Caco-2 (cell line): ENCODE measurements at places on chromosomes 1 and 21.

DNA sequence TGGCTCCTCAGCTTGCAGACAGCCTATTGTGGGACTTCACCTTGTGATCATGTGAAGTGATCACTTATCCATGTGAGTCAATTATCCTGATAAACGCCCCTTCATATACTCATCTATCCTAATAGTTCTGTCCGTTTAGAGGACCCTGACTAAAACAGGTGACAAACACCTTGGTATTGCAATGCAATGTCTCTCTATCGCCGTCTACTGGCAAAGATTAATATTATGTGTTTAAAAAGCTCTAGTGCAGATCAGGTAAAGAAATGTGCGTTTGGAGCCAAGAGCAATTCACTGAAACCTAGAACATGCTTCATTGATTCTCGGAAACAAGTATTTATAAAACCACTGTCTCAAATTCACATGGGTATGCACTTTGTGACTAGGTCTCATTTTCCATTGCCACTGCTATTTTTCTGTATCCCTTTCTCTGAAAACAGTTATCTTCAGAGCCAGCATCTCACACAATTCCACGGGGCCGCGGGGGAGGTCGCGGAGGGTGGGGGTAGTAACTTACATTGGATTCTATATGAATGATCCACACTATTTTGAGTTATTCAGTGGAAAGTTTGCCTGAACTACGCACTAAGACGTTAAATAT lies 554.6 kb upstream of the NCAM2 start:
- no peak for DNase-seq

- no peak for DNase-seq
Measured at GRCh38 chr1:20640183-20640597, 6.9 kb downstream of the PINK1 start.

DNA sequence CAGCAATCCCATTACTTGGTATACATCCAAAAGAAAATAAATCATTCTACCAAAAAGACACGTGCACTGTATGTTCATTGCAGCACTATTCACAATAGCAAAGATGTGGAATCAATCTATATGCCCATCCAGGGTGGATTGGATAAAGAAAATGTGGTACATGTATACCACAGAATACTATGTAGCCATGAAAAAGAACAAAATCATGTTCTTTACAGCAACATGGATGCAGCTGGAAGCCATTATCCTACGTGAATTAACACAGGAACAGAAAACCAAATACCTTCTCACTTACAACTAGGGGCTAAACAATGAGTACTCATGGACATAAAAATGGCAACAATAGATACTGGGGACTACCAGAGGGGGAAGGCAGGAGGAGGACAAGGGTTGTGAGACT lies 147.3 kb downstream of the TIAM1 start:
- DNase-seq = no peak

DNA sequence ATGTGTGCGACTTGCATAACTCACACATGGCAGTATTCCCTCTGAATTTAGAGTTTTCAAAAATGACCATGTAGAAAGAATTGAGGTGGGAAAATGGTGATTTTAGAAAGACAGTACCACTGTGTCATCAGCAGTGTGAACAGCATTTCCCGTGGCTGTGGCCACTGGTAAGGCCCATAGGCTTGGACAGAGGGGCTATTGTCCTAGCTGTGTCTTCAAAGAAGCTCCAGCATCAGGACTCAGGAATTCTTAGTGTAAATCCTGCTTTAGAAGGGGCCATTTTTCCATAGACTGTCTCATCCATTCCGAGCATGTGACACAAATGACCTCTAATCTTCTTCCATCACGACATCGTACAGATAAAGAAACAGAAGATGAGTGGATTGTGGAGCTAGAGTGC lies 119.3 kb upstream of the BACE2 start:
- no peak for DNase-seq

GRCh38 chr1:207145401-207146058 lies 41.5 kb downstream of the C4BPA start:
- no peak for DNase-seq

DNA sequence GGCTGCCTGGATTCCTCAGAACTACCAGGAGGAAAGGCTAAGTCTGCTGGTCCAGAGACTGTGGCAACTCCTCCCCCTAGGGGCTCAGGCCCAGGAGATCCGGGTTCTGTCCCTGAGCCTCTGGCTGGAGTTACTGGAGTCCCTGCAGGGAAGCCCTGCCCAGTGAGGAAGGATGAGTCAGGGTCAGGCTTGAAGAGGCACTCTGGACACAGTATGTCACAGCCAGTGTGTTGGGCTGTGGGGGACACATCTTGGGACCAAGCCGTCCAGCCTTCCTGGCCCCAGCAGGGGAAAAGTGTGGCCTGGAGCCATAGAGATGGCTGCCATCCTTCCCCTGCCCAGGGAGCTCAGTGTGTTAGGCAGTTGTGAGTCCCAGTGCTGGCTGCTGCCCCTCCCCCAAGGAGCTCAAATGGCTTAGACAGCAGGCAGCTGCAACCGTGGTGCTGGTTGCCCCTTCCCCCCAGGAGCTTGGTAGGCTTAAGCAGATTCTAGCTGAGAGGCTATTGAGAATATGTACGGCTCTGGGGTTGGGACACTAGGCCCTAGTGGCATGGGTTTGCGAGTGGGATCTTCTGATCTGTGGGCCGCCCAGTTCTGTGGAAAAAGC lies 28.2 kb upstream of the RABGAP1L start:
- DNase-seq = no peak

GRCh38 chr1:84611796-84612195 lies 37.6 kb upstream of the CTBS start:
- DNase-seq = no peak

GRCh38 chr1:156706657-156707416 lies 1.5 kb upstream of the CRABP2 start:
- DNase-seq = peak; percentile 42

DNA sequence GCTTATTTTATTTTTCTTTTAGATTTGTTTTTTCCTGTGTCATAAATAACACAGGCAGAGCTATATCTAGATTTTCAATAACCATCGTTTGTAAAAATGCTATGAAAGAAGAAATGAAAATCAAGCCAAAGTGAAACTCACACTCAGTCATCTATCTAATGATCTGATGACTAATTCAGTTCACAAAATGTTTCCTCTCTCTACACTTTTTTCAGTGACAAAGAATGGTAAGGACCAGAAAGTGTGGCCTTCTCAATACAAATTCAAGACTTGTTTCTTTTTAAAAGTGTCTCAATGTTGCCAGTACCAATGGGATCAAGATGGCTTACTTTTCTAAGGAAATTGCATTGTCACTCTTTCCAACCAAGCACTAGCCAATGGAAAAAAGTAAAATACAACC lies 282.8 kb upstream of the PKN2 start:
- DNase-seq = no peak

GRCh38 chr1:3743826-3744225 lies 8.4 kb upstream of the CCDC27 start:
- no peak for DNase-seq

GRCh38 chr1:102661481-102661880 lies 446.8 kb downstream of the COL11A1 start:
- no peak for DNase-seq

GRCh38 chr1:119689511-119689910 lies 22.2 kb upstream of the PHGDH start:
- no peak for DNase-seq

DNA sequence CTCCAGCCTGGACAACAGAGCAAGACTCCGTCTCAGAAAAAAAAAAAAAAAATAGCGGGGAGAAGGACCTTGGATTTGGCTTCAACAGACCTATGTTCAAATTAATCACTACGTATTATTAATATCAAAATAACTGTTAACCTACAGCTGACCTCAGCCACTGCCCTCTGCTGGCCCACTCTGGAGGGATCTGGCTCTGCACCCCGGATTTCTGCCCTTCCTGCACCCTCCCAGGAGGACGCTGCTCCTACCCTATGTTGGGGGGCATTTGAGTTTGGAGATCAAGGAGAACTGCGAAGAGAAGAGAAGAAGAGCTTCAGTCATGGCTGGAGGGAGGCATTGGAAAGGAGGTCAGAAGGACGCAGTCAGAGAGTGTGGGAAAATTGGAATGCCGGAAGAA lies 96.7 kb downstream of the PSMG1 start:
- DNase-seq = no peak

DNA sequence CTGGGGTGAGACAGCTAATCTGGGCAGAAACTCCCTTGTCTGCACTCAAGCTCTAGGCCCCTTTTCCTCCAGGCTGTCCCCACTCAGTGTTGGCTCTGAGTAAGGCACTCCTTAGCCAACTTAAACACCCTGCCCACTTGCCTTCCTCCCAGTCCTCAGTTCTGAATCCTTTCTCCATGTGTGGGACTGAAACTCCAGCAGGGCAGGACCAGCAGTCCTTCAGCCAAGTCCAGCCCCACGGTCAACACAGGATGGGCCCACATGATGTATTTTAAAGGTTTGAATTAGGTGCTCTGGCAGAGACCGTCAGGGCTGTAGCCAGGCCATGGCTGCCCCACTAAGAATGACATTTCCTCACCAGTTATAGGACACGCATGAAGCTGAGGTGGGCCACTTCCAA lies 107.8 kb downstream of the EDEM3 start:
- no peak for DNase-seq

DNA sequence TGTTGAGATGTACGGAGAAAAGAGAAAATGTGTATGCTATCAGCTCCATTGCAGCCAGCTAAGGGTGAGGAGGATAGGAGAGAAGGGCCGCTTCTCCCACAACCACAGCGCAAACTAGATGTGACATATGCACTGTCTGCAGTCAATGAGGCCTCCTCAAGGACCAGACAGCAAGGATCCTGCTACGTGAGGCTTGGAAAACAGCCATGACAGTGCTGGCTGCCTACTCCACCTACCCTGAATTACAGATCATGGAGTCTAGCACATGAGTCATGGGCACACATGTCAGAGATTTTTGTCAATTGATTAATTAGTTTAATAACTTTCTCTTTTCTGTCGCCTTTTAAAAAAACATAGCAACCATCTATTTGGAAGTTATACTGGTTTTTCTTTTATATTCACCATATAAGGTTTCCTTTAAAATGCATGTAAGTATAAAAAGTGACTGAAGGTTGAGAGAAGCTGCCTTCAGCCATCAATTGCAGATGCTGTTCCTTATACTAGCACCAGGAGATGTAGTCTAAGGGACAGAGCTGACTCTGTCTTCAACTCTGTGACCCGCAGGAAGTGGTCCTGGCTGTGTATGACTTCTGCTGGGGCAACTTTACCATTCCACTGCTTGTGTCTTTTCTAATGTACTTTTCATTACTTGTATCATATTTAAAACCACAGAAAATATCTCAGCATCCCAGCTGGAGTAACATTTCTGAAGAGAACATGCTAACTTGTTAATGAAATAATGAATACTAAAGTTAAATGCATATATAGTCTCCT lies 3.1 kb downstream of the VPS26C start:
- DNase-seq = no peak

- DNase-seq = no peak
Measured at GRCh38 chr1:83978056-83978455, 20.9 kb downstream of the TTLL7 start.

DNA sequence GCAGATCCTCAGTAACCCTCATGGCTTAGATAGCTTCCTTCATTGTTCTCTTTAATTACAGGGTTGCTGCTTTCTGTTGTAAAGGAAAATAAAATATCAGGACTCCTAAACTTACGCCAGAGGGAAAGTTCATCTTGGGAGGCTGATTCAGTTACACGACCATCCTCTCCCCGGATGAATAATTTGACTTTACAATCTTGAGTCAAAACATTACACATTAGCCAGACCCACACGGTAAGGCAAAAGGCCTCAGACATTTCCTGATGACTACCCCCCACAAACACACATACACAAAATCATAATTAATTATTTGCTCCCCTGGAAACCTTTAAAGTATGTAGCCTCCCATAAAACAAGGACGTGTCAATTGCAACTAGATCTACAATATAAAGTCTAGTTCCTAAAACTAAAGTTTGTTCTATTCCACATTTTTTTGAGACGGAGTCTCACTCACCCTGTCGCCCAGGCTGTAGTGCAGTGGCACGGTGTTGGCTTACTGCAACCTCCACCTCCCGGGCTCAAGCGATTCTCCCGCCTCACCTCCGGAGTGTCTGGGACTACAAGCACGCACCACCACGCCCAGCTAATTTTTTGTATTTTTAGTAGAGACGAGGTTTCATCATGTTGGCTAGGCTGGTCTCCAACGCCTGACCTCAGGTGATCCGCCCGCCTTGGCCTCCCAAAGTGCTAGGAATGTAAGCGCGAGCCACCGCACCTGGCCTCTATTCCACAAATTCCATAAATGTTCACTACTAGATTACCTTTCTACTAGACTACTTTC lies 830 bp upstream of the PRDX1 start:
- no peak for DNase-seq

GRCh38 chr1:193537266-193538002 lies 351.0 kb upstream of the B3GALT2 start:
- no peak for DNase-seq

DNA sequence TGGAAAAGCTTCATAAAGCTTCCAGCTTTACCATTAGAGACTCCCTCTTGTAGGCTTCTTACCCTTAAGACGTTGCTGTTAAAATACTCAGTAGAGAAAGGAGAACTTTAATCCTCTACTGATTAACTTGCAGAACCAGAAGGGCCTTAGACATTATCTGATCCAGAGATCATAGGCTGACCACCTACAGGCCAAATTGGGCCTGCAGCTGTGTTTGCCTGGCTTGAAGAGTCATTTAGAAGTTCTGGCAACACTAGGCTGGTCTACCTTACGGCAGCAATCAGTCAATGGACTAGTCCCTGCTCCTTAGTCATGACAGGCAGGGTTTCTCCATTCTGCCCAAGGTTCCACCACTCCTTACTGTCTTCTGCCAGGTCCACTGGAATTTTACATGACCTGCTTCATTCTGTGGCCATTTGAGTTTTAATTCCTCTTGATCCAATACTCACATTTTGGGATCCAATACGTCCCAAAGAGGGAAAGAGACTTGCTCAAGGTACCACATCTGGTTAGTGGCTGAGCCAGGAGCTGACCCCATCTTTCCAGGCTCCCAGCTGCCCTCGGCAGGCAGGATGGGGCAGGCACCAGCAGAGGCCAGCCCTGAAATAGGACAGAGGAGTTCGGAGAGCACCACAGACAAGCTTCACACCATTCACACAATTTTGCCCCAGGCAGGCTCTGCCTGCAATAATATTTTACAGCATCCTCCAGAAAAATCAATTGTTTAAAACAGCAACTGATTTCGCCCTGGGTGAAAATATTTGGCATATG lies 96.8 kb downstream of the TNR start:
- no peak for DNase-seq

DNA sequence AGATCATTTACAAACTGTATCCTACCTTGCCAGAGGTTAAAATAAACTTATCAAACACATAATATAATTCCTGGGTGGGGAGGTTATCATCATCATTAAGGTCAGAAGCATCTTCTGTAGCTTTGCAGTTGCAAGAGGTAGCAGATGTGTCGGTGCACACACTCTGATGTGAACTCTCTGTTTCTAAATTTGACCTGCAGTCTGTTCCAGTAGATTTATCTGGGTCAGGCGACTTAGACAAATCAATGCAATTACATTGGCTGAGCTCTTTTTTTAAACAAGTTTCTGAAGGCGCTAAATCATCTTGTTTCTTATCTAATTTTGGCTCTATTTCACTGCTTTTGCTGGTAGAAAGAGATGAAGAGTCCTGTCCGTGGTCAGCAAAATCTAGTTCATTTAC lies 70.4 kb downstream of the PRPF38A start:
- DNase-seq = no peak
